Stimulated activated CD8-positive, alpha-beta memory T cell treated with anti-CD3 and anti-CD28 coated beads, Interleukin-15, amount 100 ng/mL, for 48 hours (primary cell): ENCODE measurements at places on chromosomes 5 and 9.

DNA sequence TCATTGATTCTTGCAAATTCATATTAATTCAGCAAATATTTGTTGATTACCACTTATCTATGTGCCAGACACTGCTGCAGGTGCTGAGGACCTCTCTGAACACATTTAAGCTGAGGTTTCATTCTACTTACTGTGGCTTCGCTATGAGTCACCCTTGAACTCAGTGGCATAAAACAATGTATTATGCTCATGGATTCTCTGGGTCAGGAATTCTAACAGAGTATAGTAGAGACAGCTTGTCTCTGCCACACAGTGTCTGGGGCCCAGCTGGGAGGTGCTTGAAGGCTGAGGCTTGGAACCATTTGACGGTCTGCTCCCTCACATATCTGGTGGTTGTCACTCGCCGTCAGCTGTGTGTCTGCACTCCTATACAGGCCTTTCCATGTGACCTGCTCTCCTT lies 124.3 kb upstream of the NR3C1 start:
- DNase-seq: no peak

- DNase-seq: no peak
These were observed 80.0 kb upstream of the ZSWIM6 start for GRCh38 chr5:61251874-61252642.

GRCh38 chr5:10520706-10521105 lies 43.2 kb upstream of the ANKRD33B start:
- no peak for DNase-seq

DNA sequence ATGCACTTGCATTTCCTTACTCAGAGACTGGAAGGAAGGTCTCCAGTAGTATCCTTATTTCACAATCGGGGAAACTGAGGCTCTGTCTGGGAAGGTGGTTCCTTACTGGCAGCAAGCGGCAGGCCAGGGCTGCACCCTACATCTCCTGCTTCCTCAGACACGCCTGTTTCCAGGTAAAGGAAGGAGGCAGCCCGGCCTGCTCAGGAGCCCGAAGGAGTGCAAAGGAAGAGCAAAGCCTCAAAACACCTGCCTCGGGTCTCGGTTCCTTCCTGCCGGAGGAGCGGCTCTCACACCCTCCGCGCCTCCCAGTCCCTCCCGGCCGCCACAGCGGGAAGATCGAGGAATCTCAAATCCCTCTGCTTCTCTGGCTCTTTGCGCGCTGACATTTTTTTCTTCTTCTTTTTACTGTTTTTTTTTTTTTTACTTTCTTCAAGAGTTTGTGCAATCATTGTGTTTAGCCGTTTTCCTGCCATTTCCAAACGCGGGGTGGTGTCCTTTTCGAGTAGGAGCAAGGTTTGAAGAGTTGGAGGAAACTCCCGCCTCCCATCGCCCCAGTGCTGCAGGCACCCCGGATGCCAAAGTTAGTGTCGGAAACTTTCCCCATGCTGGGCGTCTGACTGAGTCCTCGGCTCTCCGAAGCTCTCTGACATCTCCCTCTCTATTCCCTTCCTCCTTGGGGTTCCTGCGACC lies 1.0 kb downstream of the GGTA1 start:
- DNase-seq: no peak

DNA sequence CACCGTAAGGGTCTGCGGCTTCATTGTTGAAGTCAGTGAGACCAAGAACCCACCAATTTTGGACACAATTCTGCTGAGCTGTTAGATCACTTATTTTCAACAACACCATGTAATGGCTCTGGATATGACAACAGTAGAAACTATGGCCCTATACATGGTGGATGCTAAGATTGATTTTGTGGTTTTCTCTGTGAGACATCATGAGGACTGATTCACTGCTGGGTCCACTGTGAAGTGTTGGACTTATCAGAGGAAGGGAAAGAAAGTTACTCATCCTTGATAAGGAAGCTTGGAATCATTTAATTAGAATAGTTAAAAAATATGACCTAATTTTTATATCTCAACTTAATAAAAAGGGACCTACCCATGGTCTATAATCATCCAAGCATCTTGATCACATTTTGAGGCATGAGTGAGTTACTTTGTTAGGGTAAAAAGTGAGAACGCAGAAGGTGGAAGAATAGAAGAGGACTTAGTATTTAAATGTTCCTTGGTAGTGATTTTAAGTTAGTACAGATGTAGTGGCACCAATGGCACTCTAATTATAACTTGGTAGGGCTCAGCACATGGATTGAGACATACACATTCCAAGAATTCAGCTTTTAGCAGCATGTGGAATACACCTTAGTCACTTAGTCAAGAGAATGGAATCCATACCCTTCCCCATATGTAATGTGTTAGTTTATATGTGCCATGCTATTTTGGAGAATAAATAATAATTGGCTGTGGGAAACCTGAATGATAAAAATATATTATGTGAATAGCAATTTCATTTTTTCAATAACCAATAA lies 123.5 kb upstream of the CD180 start:
- no peak for DNase-seq

GRCh38 chr9:121912812-121913627 lies 180.1 kb downstream of the TTLL11 start:
- DNase-seq: no peak

DNA sequence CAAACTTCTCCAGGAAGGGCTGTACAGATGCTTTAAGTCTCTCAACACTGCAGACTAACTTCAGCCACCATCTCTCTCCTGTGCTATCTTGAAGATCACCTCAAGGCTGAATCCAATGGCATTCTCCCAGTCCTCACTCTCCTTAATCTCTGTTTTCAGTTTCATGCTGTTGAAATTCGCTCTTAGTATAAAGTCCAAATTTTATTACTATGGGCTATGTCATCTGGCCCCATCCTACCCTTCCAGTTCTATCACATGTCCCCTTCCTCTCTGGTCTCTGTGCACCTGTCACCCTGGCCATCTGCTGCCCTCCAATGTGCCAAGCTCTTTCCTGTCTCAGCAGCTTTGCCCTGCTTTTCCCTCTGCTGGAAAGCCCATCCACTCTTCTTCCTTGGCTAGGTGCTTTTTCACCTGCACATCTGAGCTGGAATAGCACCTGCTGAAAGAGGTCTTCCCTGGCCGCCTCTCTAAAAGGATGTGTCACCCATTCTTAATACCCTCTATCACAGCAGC lies 284.7 kb upstream of the MAP3K1 start:
- DNase-seq: no peak

- DNase-seq: no peak
These were observed 38.5 kb downstream of the TLE1 start for GRCh38 chr9:81650586-81651515.

GRCh38 chr5:145978708-145979107 lies 42.3 kb downstream of the SH3RF2 start:
- no peak for DNase-seq

DNA sequence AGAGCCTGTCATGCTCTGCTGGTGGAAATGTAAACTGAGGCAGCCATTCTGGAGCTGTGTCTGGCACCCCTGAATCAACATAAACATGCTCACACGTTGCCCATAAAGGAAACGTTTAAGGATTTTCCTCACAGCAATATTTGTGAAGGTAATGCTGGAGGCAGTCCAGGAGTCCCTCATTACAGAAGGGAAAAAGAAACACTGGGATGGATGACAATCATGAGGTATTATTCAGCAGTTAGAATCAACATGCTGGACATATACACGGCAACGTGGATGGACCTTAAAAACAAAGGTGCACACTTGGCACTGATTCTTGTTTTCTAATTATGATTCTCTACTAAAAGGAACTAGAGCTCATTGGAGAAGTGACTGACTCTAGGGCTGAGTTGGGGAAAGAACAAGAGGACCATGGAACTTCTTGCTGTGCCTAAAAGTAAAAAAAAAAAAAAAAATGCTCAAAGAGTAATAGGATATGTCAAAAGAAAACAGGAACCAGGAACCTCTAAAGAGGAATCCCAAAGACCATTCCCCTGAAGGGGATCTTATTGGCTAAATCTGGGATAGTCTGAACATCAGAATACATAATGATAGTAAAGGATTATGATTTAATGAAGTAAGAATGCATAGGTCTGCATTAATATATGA lies 18.6 kb downstream of the B4GALT1 start:
- no peak for DNase-seq

DNA sequence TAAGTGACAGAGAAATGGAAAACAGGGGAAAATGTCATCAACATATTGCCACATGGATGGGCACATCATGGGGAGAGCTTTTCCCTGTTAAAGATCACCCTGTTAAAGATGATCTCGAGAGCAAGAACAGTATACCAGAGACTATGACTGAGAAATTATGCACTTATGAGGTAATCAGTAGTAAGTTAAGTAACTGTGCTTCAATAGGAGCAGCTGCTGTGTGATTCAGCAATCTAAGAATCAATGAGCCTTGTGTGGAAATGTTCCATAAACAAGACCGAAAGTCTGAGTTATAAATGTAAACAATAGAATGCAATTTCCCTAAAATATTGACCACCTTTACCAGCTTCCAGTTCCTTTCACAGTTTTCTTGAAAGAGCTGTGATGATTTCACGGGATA lies 582.3 kb downstream of the CAAP1 start:
- no peak for DNase-seq

GRCh38 chr5:78638423-78638822 lies 10.1 kb downstream of the LHFPL2 start:
- no peak for DNase-seq

GRCh38 chr9:130332384-130332926 lies 66.9 kb downstream of the HMCN2 start:
- DNase-seq: no peak

- no peak for DNase-seq
These were observed 495.6 kb upstream of the CTNND2 start for GRCh38 chr5:12399868-12400267.

DNA sequence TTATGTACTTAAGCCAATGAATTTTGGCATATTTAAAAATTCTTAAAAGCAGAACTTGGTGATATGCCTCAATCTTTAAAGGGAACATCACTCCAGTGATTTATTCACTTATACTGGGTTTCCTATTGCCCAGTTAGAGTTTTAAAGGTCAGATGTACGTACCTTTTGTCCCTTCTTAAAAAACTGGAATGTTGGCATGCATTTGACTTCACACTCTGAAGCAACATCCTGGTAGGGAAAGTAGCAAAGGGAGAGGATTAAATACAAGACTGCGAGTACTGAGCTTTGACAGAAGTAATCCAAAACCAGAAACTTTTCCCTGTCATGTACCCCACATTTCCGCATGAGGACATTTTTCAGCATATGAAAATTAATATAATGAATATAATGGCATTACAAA lies 11.7 kb downstream of the TXN start:
- DNase-seq: no peak

GRCh38 chr5:95858023-95858461 lies 35.5 kb upstream of the GLRX start:
- no peak for DNase-seq

GRCh38 chr9:114319147-114319546 lies 3.8 kb upstream of the ORM1 start:
- no peak for DNase-seq

DNA sequence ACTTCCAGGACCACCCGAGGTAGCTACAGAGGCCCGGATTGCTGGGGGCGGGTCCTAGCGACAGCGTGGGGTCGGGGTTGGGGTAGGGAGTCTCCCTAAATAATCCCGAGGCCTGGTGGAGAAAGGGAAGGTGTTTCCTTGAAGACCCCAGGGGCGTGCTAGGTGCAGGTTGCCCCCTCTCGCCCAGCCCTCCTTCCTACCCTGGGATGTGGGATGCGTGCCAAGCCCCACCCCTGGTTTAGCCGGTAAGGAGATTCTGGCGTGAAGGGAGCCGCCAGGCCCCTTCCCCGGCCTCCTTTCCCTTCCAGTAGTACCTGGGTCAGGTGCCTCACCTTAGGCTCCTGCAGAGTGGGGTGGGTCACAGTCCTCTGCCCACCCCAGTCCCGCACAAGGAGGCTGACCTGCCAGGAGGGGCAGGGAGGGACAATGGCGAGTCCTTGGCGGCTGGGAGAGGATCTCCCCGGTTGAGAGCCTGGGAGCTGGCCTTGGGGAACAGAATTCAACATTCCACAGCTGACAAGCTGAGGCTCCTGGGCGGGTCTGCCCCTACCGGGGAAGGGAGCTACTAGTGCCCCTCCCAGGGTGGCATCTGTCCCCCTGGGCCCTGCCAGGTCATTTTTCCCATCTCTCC lies 674 bp downstream of the TSPAN17 start:
- DNase-seq: no peak

- no peak for DNase-seq
These were observed 9.1 kb downstream of the TYRP1 start for GRCh38 chr9:12702160-12702758.
